ENCODE measurements at places on chromosomes 16 and 17. TPM values are rescaled to one million over a fixed set of nuclear protein-coding genes. Genes with fewer than 3 reads are reported as not detected.

WFDC1 gene
- total RNA-seq = not detected

CBX1 gene
- 5.5 TPM for total RNA-seq

GRCh38 chr16:73275024-73275423, 227.1 kb upstream of the ZFHX3 start:
- DNase-seq = no peak

NOTUM gene
- not detected for total RNA-seq

GRCh38 chr16:85553436-85554113, 59.5 kb upstream of the GSE1 start:
- peak; percentile 24 for DNase-seq

- DNase-seq = no peak
Measured at GRCh38 chr17:9513266-9513665, 62.4 kb downstream of the STX8 start.

- DNase-seq = no peak
Measured at GRCh38 chr16:28324235-28324886, 32.0 kb downstream of the SBK1 start.

- DNase-seq = no peak
Measured at GRCh38 chr17:72511242-72511641, 390.4 kb downstream of the SOX9 start.

DNA sequence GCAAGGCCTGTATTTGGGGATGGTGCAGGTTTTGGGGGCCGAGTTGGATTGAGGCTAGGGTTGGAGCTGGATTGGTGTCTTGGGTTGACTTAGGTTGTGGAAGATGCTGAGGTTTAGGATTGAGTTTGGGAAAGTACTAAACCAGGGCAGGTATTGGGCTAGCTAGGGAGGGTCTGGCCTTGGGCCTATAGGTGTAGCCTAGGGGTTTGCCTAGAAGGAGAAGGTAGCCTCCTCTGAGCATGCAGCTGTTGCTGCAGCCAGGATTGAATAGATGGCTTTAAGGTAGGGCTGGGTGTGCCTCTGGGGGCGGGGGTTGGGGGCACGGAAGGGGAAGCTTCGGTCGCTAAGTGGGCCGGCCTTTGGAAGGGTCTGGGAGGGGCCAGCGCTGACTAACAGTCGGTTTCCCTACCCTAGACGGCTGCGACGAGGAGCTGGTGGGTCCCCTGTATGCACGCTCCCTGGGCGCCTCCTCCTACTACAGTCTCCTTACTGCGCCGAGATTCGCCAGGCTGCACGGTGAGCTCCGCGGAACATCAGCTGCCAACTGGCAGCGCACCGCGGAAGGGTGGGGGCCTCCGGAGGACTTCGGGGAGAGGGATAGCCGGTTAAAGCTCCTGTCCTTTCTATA, 1.2 kb downstream of the CNTNAP1 start:
- peak; percentile 42 for DNase-seq

DNA sequence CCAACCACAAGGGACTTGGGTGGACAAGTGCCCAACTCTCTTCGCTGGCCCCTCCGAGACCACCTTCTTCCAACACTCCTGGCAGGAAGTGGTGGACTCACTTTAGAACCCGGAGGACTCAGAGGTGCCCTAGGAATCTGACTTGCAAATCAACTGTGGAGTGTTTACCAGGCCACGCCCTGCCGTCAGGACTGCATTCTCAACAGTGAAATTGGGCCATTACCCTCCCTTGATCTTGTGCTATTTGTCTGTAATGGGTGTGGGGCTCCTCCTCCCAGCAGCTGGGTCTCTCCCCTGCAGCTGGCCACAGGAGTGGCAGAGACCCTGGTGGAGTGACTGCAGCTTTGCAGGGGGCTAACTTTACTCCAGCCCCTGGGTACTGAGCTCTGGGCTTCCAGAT, 212.2 kb upstream of the RPL38 start:
- DNase-seq = no peak

RFNG gene
- 31.2 TPM for total RNA-seq

DNA sequence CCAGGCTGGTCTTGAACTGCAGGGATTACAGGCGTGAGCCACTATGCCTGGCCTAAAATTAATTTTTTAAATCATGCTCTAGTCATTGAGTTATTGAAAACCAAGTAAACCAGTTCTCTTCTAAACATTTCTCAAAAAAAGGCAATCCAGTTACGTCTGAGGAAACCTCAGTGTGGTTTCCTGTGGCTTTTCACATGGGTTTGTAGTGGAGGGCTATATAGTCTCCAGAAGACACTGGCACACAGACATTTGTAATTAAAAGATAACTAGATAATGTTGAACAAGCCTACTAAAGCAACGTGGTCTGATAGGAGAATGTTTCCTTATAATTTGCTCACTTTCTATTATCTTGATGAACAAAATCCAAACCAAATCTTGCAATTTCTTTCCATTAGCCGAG, 5.2 kb upstream of the TOB1 start:
- DNase-seq = peak; percentile 41

NPB gene
- total RNA-seq = not detected

DNA sequence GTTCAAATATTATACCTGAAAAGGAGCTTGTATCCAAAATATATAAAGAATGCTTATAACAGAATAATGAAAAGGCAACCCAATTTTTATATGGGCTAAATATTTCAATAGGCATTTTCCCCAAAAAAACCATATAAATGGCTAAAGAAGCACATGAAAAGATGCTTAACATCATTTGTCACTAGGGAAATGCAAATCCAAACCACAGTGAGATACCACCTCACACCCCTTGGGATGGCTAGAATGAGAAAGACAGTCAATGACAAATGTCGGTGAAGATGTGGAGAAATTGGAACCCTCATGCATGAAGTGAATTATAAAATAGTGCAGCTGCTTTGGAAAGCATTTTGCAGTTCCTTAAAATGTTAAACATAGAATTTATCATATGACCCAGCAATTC, 3.1 kb downstream of the TNFRSF13B start:
- no peak for DNase-seq

DNA sequence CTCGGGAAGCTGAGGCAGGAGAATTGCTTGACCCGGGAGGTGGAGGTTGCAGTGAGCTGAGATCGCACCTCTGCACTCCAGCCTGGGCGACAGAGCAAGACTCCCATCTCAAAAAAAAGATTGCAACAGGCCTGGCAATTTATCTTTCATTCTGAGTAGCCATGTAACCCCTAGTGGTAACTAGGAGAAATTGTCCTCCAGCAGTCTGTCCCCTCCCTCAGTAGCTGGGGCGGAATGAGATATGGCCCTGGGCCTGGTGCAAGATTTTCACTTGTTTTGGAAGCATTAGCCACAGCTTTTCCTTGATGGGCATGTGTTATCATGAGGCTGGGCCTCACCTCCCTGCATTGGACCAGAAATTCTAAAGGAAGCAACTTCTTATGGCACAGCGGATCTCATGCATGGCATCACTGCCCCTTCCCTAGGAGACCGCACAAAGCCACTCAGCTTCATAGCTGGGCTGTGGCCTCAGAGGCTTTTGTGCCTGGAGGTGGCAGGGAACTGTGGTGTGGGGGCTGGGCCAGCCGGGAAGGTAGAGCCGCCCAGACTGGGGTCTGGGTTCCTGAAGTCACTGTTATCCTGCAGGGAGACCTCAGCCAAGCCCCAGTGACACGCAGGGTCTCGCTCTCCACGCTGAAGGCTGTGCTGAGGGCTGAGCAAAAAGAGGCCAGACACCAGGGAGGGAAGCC, 13.4 kb downstream of the NATD1 start:
- DNase-seq = no peak

GRCh38 chr17:8383143-8383822, at the start of gene RPL26:
RPL26 (minus strand) TSS chr17:8383193; CDS start chr17:8382310, 883 bp downstream.
- peak; percentile 98 for DNase-seq

DOC2A gene
- total RNA-seq = 0.14 TPM

DNA sequence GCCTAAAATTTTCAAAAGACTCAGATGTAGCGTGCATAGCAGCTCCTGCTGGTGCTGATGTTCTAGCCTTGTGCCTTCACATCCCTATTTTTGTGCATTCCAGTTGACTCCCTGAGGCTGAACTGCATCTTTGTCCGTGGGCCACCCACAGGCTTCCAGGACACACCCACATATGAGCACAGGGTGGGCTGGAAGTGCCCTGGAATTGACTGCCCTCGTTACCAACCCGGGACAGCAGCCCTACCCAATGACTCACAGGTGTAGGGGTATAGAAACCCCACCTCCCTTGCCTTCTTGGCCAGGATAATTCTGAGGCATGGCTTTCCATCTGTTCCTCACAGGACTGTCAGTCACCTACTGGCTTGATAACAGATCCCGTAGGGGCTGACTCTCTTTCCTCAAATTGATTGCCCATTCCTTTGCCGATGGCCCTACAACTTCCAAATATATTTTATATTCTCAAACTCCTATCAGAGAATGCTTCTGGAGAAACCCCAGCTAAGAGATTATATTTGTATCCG, 65.9 kb upstream of the CDH13 start:
- no peak for DNase-seq

- no peak for DNase-seq
Measured at GRCh38 chr17:19897903-19898302, 30.2 kb upstream of the ULK2 start.

SLC9A5 gene
- total RNA-seq = 3.1 TPM

DNA sequence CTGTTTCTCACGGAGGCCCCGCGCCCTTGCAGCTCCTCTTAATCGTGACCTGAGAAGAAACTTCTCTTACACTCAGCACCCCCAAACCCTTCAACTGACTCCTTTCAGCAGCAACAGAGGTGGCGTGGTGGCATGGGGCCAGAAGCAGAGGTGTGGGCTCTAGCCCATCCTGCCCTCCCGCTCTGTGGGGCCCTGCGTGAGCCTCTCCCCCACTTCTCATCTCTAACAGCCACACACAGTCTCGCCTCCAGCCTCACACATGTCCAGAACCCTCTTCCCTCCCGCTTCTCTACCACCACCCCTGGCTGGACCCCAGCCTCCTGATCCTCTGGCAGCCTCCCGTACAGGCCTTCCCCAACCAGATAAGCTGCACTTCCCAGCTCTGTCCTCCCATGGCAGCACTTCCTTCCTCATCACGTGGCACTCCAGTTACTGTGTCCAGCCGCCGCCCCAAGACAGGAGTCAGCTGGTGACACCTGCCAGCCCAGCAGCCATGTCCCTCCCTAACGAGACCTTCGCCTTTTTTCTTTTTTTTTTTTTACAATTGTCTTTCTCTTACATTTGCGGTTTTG, 30.5 kb downstream of the NSMCE1 start:
- peak; percentile 59 for DNase-seq

DNA sequence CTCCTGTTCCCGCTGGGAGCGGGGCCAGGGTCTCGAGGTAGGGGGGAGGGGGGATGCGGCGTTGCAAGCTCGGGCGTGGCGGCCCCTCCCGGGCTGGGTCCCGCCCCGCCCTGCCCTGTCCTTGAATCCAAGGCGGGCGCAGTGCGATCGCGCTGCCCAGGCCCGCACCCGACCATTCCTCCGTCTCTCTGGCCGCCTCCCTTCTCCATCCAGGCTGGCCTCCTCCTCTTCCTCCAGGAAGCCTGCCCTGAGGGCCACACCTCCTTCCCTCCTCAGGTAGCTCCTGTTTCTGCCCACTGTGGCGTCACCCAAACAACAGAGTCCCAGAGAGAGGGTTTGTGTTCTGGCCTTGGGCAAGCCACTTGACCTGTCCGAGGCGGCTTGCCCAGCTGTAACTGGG, 43.0 kb upstream of the TAC4 start:
- DNase-seq = no peak

GRCh38 chr17:14004927-14005620, 64.2 kb upstream of the COX10 start:
- DNase-seq = peak; percentile 3

GRCh38 chr17:32157225-32157624, 14.9 kb downstream of the RHOT1 start:
- no peak for DNase-seq

XYLT1 gene
- 26.0 TPM for total RNA-seq

DNA sequence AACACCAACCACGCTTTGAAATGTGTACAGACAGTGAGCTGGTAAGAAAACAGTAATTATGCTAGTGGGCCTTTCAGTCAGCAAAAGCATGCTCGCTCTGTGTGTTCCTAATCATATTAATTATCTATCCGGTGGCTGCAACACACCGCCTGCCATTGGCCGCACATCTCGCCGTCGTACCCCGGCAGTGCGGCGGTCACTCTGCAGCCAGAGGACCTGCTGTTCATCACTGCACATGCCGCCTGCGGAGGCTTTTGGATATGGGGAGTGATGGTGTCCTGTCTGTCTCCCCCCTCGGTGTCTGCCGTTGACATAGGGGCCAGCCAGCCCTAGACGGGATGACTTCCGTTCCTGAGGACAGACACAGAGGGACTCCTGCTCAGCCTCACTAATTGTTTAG, 68.5 kb downstream of the RPA1 start:
- no peak for DNase-seq

SLC5A2 gene
- total RNA-seq = 5.3 TPM

SCGB1C2 gene
- total RNA-seq = not detected

DNA sequence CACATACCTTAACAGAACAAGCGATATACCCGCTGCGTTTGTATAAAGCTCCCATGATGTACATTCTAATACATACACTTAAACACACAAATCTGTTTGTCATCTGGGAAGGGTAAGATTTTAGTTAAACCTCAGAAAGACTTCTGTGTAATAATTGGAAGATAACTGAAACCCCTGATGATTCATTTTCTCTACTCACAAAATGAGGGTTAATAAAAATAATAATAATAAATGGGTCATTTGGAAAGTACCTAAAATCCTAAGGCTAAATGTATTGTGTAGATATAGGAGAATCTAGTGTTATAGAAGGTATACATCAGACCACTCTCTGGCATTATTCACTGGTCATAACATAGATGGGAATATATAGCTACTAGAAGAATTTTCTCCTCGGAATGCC, 64.7 kb upstream of the SOX9 start:
- no peak for DNase-seq

DNA sequence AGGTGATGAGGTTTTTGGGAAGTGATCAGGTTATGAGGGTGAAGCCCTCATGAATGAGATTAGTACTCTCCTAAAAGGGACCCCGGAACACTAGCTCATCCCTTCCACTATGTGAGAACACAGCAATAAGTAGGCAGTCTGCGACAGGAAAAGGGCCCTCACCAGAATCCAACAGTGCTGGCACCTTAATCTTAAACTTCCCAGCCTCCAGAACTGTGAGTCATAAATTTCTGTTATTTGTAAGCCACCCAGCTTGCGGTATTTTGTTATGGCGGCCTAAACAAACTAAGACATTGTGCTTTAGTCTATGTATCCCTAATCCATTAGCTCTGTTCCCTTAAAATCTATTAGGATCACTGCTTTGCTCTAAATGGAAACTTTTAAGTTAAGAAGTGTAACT, 8.5 kb downstream of the SLFN12 start:
- no peak for DNase-seq

All from CD4-positive, alpha-beta T cell (primary cell).